ENCODE measurements at places on chromosomes 5 and 9.

DNA sequence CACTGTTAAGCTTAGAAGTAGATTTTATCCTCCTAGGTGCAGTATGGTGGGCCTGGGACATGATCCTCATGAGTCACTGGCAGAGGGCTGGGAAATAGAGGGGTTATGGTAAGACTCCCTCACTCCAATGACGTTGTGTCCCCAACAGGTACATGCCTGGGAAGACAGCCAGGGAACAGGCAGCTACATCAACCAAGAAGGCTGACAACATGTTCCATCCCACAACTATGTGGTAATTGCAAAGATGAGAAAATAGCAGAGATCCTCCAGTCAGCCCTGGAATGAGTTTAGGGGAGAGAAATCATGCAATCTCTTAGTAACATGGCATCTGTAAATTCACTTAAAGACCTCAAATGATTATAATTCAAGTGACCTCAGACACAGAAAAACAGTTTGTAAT, 114.4 kb upstream of the LIFR start:
- DNase-seq: no peak

GRCh38 chr9:80326105-80326504, 754.3 kb downstream of the TLE4 start:
- DNase-seq: no peak

DNA sequence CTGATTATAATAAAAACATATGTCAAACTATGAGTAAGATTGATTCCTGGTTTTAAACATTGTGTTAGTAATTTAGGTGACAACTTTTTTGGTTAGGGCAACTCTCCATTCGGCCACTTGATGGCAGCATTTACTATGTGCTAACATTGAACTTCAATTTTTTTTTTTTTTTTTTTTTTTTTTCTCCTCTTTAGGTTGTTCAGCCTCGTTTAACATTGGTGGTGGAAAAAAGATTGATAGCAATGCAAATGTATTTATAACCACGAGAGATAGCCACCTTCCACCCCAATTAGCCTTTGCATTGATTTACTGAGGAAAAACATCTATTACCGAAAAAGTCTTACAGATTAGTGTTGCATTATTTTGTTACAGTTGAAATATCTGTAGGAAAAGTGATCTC, 159.1 kb downstream of the CSNK1G3 start:
- peak; percentile 68 for DNase-seq

- DNase-seq: no peak
These were observed 1.7 kb downstream of the STC2 start for GRCh38 chr5:173326501-173326960.

DNA sequence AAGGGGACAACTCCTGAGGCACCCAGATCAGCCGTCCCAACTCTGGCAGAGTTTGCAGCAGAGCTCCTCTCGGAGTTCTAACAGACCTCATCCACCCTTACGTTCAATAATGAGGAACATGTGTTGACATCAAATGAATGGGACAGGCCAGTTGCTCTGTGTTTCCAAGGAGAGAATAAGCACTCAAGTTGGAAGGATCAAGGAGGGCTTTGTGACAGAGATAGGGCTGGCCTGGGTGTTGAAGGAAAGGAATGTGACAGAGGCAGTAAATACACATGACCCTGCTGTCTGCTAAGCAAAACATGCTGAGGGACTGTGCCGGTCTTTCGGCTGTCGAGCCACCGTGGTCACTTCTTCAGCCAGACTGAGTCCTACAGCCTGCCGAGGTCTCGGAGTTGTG, 48.2 kb downstream of the GPR107 start:
- no peak for DNase-seq

DNA sequence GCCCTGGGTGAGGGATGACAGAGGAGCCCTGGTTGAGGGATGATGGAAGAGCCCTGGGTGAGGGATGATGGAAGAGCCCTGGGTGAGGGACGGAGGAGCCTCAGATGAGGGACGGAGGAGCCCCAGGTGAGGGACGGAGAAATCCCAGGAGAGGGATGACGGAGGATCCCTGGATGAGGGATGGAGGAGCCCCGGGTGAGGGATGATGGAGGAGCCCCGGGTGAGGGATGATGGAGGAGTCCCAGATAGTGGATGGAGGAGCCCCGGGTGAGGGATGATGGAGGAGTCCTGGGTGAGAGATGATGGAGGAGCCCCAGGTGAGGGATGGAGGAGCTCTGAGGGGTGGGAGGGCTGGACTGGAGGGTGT, 10.9 kb downstream of the PHF2 start:
- DNase-seq: no peak

DNA sequence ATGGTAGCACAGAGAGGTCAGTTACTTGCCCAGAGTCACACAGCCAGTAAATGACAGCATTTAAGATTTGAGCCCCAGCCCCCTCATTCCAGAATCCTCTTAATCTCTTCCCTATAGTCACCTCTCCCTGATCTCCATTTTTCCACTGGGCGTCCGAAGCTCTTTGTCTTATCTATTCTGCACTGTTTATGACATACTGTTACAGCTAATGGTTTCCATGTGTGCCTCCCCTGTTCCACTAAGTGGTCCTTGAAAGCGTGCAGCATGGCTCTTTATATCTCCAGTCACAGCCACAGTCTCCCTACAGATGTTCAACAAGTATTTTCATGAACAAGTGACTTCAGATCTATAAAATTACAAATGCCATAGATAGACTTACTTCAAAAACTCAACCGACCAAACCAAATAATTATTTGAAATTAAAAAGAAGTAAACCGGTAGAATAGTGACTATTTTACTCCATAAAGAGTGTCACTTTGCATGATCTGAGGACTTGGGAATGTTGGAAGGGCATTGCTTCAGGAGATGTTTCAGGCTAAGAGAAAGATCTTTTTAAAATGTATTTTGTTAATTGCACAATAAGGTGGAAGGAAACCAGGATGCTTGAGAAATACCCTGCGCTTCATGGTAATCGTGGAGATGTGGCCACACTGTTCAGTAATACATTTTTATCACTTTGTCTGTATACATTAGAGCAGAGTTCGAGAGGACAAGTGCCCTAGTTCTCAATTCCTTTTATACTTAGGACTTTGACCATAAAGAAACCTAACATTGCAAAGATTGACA, 237.2 kb downstream of the FBXL7 start:
- DNase-seq: no peak

DNA sequence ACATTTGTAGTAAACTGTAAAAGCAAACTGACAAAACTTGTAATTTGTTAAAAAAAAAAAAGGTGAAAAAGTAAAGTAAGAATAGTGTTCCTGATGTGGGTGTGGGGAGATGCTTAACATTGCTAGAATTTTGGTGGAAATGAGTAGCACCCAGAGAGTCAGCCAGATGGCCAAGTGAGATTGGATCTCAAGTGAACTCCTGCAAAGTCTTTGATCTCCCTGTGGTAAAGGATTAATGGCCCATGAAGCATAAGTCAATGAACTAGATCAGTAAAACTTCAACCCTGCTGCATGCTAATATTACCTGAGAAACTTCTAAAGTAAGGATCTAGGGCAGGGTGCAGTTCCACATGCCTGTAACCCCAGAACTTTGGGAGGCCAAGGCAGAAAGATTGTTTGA, 19.0 kb upstream of the FAM169A start:
- DNase-seq: no peak

DNA sequence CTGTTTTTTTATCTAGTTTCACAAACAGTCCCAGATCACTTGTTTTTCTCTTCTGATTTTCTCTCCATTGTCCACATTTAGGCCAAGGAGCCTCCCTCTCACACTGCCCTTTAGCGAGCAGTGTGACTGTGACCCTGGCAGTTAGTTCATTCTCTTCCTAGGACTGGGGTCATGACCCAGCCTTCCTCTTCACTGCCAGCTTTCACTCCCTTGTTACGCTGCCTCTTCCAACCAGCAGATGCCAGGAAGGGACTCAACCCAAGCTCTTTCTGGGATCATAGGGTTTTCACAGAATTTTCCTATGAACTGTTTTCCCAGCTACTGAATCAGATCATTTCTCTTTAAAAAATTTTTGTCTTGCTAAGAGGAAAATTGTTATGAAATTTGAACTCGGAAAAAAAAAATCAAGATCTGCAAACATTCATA, 70.9 kb downstream of the LMNB1 start:
- no peak for DNase-seq

DNA sequence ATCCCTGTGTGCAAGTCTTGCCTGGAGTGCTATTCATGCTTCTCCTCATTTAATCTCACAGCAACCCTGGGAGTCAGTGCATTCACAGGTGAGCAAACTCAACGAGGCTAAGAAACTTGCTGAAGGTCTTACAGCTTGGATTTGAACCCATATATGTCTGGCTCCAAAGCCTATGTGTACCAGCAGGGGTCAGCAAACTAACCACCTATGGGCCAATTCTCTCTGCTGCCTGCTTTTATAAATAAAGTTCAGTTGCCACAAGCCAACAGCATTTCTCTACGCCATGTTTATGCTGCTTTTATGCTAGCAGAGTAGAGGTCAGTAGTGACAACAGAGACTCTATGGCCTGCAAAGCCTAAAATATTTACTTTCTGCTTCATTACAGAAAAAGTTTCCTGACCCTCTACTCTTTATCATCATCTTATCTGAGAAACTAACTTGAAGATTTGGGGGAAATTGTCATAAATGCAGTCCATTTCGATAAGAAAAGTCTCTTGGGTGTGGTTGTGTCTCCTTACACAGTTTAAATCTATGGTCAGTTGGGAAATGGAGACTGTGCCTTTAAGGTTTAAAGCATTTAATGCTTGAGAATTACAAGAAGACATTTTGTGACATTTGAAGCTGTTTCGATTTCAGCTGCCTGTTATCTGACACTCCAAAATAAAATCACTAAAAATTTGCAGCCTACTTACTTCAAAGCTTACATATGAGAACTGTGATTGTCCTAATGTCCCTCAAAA, 137.7 kb downstream of the PRELID2 start:
- DNase-seq: peak; percentile 15

Data from activated CD4-positive, alpha-beta T cell treated with anti-CD3 and anti-CD28 coated beads for 48 hours (primary cell).